ENCODE measurements at places on chromosomes 12 and 14.
A peak's percentile ranks its signal among the peaks of the same experiment; 100 is the strongest.

DNA sequence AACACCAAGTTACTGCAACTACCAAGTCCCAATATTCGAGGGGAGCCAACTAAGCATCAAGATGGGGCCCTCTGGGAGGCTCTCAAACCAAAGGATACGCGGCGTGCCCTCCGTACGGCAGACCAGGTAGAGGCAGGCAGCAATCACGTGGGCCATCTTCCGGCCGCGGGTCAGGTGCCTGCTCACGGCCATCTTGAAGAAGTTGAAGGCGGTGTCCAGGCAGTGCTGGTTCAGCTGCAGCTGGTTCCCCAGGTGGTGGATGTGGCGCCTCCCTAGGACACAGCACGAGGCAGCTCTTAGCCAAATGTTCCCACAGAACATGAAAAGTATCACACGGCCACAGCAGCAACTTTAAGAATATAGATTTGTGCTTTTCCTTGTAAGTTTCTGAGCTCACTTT is 24.3 kb downstream of the BTBD6 start:
- no peak for DNase-seq

GRCh38 chr12:96343347-96343954 is 56.8 kb downstream of the CDK17 start:
- no peak for DNase-seq

DNA sequence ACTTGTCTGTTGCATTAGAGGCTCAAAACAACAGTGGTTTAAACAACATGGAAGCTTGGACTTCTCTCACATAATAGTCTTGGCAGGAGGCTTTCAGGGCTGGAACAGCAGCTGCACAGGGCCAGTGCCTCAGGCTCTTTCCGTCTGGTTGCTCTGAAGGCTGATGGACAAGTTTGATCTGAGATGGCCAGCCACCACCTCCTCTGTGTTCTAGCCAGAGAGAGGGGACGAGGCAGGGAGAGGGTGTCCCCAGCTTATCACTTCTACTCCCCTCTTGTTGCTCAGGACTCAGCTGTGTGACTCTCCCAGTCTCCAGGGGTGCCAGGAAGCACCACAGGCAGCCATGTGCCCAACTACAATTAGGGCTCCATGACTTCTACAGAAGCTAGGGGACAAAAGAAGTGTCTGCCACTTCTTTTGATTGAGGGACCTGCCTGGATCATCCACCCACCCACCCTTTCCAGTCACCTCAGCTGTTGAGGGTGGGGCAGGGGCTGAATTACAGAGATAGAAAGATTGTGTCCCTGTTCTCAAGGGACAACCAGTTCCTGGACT is 46.6 kb downstream of the SMIM41 start:
- DNase-seq, result no peak

GRCh38 chr14:57845802-57846531 is 19.9 kb downstream of the SLC35F4 start:
- DNase-seq, result peak; percentile 66

DNA sequence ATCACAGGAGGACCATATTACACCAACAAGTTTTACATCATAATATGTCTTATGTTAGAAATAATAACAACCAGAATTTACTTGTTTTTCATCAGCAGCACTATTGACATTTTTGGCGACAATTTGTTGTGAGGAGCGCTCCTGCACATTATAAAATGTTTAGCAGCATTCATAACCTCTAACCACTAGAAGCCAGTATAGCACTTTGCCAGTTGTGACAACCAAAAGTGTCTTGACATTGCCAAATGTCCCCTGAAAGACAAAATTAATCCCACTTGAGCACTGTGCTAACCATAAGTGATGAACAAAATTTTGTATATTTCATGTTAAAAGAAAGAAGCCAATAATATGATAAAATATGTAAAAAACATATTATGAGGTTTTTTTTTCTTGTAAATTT is 356.9 kb upstream of the LMO3 start:
- no peak for DNase-seq

- DNase-seq, result no peak
Observed at GRCh38 chr12:4763549-4763948, 43.3 kb downstream of the GALNT8 start.

GRCh38 chr12:33047666-33048065 is 151.1 kb upstream of the PKP2 start:
- DNase-seq, result no peak

DNA sequence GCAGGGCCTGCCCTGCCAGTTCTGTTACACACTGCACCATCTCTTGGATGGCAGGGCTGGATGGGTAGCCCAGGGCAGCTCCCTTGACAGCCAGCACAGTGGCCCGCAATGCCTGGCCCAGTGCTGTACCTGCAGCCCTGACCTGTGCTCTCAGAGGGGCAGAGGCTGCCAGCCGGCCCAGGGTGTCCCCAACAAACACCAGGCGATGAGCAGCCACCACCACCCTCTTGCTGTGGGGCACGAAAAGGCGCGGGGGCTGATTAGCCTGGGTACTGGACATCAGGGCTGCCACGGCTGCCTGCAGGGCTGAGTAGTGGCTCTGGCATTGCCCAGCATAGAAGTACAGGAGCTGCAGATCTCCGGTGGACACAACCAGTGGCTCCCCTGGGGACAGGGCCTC is 4.6 kb upstream of the SLC22A17 start:
- DNase-seq, result no peak

DNA sequence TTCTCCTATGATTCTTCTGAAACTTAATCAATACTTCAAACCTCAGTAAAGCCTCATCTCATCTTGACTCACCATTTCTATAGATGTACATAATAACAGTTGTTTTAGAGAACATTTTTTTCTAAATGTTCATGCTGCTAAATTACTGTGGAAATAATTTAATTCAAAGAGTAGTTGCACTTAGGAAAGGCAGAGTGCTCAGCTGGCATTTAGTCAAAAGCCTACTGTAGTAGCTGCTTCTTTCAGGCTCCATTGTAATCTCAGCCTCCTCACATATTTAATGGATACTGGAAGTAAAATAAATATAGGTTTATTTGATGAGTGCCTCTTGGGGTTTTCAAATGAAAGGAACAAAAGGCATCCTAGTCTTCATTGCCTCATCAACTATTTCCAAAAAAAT is 325.0 kb downstream of the CCER1 start:
- DNase-seq, result no peak

- DNase-seq, result no peak
Observed at GRCh38 chr14:69299286-69300035, 39.5 kb downstream of the GALNT16 start.

- no peak for DNase-seq
Observed at GRCh38 chr12:118063576-118064391, 2.8 kb upstream of the WSB2 start.

GRCh38 chr12:104457746-104458693 is 1.3 kb downstream of the CHST11 start:
- DNase-seq, result no peak

GRCh38 chr12:53219292-53219955 is 12.4 kb upstream of the ITGB7 start:
- no peak for DNase-seq

- no peak for DNase-seq
Observed at GRCh38 chr12:46303039-46303666, 34.3 kb upstream of the SLC38A1 start.

- no peak for DNase-seq
Observed at GRCh38 chr12:44812062-44812461, 64.1 kb downstream of the NELL2 start.

- DNase-seq, result no peak
Observed at GRCh38 chr14:91350483-91350812, 67.2 kb downstream of the CCDC88C start.

DNA sequence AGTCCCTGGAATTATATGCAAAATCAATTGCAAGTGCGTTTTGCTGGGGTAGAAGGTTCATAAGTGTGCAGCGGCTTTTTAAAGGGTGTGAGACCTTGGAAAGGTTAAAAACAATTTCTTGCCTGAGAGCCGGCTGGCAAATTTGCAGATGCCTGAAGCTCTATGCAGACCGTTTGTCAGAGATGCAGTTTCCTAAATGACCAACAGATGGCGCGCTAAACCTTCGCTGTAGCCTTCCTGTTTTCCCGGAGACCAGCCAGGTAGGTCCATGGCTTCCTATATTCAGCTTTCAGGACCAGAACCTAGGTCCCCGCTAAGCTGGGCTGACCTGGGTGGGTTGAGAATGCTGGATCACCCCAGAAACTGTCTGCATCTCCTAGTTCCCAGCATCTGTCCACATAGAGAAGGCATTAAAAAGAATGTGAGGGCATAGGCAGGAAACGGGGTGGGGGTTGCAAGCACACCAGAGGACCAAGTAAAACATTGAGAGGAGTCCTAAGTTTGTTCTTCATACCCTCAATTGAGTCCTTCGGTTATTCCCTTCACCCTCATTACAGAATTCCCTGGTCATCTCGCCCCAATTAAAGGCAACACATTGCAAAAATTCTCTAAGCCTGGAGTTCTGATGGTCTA is 5.7 kb upstream of the NOS1 start:
- peak; percentile 24 for DNase-seq

- DNase-seq, result no peak
Observed at GRCh38 chr14:56661478-56661877, 81.9 kb downstream of the TMEM260 start.

DNA sequence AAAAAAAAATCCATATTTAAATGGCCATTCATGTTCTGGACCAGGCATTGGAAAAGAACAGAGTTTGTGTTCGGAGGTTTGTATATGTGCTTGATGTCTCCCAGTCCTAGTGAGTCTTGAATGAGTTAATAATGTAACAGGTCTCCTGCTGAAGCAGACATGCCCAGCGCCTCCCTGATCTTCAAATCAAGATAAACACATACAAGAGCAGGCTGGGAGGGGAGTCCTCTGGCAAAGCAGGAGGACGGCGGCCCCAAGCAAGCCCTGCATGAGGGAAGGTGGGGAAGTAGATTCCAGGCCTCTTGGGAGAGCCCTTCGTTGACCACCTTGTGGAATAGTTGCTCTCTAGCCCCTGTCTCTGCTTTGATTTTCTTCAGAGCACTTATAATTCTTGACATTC is 156.3 kb downstream of the ZFP36L1 start:
- DNase-seq, result no peak

DNA sequence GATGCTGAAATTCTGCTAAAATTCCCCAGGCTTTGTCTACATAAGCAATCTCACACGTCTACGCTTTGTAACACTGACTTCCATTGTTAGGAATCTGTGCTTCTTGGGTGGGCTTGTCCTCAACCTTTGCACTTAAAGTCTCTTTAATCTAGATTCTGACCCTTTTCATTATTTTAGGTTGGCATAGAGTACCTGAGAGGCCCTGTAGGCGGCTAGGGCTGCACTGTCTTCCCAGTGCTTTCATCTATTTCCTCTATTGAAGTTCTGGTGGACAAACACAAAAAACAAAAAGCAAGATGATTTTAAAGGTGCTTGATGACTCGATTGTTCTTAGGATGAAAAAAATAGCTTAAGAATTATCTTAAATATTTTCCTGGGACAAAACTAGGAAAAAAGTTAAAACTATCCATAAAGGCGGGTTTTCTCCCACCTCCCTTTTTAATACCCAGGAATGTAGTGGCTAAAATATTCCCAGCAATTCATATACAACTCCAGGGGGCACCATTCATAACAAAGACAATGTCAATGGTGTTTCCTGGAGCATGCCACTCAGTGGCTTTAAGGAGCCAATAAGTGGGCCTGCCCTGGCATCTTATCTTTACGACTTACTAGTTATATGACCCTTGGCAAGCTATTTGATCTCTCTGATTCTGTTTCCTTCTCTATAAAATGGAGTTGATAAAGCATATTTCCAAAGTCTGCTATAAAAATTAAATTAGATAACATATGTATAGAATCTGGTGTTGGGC is 197.5 kb downstream of the STXBP6 start:
- no peak for DNase-seq

- DNase-seq, result no peak
Observed at GRCh38 chr12:3597526-3598210, 106.7 kb downstream of the PRMT8 start.

DNA sequence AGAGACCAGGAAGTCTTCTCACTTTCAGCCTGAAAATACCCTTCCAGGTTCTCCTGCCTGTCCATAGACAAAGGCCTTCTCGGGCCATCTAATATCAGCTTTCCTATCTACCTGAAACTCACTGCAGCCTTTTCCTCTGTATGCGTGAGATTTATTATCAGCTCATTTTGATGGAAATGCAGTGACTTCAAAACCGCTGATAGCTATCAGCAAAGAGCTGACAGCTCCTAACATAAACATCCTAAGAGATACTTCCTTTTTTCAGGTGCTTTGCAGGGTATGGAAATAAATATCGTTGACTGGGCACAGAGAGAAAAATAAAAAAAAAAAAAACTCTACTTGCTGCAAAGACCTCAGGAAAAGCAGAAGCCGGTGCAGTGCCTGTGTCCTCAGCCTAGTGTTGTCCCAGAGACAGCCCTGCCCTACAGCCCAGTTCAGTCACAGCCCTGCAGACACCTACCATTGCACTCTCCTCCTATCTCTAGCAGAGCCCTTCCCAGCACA is 215.0 kb upstream of the EGLN3 start:
- DNase-seq, result no peak

- no peak for DNase-seq
Observed at GRCh38 chr14:29354486-29354885, 573.2 kb downstream of the PRKD1 start.

DNA sequence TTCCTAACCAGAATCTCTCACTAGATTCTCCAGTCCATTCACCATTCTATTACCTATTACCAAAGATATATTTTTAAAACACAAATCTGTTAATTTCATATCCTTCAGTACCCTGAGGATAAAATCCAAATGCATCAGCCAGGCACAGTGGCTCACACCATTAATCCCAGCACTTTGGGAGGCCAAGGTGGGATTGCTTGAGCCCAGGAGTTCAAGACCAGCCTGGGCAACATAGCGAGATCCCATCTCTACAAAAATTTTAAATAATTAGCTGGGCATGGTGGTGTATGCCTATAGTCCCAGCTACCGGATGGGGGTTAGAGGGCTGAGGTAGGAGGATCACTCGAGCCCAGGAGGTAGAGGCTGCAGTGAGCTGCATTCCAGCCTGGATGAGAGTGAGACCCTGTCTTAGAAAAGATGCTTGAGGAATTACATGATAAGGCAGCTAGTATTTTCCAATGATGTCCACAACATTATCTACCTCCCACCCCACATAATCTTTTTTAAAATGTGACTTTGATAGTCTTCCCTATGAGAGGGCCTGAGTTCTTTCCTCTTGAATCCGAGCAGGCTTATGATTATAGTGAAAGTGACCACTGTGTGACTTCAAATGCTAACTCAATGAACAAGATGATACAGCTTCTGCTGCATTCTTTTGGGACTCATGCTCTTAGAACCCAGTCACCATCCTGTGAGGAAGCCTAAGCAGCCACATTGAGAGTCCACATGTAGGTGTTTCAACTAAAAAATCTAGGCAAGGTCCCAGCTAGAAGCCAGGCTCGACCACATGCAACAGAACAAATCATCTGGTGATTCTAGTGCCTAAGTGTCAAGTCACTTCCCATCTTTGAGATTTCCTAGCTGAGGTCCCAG is 18.0 kb downstream of the HECTD1 start:
- DNase-seq, result no peak

DNA sequence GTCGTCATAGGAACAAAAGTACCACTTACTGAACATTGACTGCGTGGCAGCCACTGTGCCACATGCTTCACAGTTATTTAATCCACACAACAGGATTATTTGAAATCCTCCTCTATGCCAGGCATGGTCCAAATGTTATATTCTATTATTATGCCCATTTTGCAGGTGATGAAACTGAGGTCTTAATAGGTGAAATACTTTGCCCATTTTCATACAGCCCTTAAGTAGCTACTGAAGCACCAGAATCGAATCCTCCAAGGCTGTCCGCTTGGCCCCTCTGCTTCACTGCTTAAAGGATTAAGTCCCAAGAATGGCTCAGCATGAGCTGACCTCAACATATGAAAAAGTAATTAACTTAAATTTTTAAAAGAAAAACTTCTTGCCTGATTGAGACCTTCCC is 212.8 kb downstream of the EGLN3 start:
- DNase-seq, result no peak
